M059J (cell line): ENCODE measurements at places on chromosomes 11 and 22. TPM values are rescaled to one million over a fixed set of nuclear protein-coding genes. Genes with fewer than 3 reads are reported as not detected.
A peak's percentile ranks its signal among the peaks of the same experiment; 100 is the strongest.

Gene GRIA4
- 0.10 TPM in 1 of 2 replicates, not detected in the other for total RNA-seq

Gene ANO1
- total RNA-seq = not detected in 2 replicates

Gene UPK3A
- total RNA-seq = not detected in 2 replicates

Gene CCDC116
- total RNA-seq = 0.05 TPM in 2 replicates

Gene TNNI2
- total RNA-seq = not detected in 2 replicates

DNA sequence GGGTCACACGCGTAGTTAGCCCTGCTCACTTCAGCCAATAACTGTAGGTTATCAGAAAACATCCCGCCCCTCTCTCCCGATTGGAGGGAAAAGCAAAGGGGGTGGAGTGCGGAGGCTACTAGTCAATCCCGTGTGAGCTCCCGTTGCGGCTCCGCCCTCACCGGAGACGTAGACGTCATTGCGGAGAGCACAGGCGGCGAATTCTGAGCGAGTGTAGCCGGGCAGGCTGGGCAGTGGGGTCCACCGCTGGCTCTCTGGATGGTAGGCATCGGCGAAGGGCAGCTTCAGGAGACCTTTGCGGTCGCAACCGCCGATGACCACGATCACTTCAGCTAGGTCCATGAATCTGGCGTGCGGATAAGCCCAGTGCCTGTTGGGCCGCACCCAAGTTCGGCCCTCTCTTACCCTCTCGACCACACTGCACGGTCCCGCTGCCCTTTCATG lies 4.7 kb downstream of the KLHL35 start:
- DNase-seq = peak; percentile 97

GRCh38 chr22:36921309-36922104 lies 8.1 kb downstream of the CSF2RB start:
- DNase-seq = no peak

DNA sequence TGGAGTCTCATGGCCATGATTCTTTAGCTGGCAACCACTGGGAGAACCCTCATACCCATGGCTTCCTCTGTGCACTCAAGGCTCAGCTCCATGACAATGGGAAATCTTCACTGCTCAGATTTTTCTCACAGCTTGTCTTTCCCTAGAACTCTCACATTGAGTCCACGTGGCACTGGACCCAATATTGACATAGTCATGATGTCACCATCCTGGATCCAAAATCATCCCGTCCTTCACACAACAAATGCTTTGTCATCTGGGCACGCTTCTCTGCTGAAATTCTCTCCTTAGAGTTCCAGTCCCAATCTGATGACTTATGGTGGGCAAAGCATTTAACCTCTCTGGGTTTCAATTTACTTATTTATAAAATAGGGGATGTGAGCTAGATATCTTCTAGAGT lies 37.7 kb upstream of the CD44 start:
- no peak for DNase-seq

DNA sequence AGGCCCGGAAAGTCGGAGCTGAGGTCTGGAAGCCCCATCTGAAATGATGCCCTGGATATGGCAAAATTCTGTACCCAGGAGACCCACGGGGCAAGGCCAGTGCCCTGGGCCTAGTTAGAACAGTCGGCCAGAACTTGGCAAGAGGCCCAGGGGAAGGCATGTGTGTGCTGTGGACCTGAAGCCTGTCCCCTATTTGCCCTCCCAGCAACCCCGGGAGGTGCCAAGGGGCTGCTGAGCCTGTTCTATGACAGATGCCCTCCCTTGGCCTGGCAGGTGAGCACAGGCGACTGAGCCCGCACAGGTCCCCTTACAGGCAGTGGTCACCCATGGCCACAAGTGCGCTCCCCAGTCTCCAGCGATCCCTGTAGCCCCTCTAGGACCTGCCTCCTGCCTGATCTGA lies 51.7 kb downstream of the NAT10 start:
- no peak for DNase-seq

DNA sequence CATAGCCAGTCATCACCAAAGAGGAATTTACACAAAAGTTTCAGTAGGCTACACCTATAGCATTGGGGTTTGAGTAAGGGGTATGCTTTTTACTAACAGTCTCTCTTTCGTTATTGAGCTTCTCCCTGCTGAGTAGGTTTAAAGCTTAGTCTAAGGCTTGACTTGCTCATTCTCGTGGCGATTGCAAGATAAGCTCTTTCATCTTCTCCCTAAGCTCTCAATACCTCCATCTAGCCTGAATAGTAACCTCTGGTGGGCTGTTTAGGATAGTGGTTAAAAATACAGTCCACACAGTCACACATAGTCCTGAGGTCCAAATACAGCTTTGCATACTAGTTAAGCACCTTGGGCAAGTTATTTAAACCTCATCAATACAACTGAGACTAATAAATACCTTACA lies 65.6 kb downstream of the IMMP1L start:
- DNase-seq = no peak

DNA sequence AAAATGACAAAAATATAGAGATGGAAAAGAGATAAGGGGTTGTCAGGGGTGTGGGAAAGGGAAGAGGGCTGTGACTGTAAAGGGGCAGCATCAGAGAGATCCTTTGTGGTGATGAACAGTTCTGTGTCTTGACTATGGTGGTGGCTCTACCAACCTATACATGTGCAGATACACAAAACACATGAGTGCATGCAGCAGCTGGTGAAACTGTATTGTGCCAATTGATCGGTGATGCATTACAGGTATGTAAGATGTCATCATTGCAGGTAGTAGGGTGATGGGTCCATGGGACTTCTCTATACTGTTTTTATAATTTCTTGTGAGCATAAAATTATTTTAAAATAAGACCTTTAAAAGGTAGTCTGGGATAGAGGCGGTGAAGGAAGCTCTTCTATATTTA lies 24.1 kb upstream of the ZDHHC13 start:
- no peak for DNase-seq

- peak; percentile 99 for DNase-seq
Measured at GRCh38 chr11:65493367-65494176, 5.3 kb upstream of the MALAT1 start.

DNA sequence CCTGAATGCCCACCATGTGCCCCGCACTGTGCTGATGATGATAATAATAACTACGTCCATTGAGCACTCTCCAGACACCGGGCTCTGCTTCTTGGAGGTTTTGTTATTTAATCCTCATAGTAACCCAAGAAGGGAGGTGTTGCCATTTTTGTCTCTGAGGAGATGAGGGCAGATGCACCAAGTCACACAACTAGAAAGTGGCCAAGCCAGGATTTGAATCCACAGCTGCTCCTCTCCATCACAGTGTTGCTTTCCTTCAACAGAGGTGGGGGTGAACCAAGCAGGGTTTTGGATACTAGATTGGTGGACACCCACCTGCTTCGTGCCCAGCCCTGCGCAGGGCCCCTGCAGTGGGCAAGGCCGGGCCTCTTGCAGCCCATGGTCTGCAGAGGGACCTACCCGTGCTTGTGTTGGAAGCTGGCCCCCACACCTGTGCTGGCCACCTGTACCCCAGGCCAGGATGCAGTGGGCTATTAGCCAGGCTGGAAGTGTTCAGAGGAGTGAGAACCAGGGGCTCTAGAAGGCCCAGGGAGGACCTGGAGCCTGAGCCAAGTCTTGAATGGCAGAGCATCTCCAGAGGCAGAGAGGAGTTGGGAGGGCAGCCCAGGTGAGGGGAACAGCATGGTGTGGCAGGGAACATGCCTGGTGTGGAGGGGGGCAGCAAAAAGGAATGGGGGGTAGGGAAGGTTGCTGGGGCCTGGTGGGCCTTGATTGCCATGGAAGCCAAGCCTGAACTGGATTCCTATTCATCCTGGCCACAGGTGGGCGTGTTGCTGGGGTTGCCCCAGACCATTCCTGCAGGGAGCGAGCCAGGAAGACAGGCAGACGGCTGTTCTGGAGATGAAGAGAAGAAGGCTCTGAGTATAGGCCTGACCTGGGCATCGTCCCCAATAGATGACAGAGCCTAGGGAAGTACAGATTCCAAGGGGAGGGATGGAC lies 2.7 kb upstream of the DPP3 start:
- no peak for DNase-seq

GRCh38 chr22:37684803-37685615 lies 1.1 kb upstream of the NOL12 start:
- DNase-seq = no peak

GRCh38 chr11:119991669-119992068 lies 146.2 kb downstream of the TRIM29 start:
- DNase-seq = no peak

DNA sequence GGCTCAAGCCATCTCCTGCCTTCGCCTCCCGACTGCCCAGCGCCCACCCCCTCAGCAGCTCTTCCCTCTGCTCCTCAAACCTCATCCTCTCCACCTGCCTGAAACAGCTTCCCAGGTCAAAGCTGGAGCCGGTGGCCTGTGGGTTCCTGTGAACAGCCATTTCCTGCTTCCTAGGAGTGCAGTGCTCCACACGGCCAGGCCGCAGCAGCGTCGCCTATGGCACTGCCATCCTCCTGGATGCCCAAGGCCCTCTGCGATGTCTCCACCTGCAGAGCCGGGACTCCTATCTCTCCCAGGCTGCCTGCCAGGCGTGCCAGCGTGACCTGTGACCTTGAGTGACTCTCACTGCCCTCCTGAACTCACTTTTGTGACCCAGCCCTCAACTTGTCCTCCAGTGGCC lies 24.6 kb downstream of the PPM1F start:
- DNase-seq = no peak

- DNase-seq = peak; percentile 45
Measured at GRCh38 chr11:88231894-88232482, 56.7 kb upstream of the RAB38 start.

DNA sequence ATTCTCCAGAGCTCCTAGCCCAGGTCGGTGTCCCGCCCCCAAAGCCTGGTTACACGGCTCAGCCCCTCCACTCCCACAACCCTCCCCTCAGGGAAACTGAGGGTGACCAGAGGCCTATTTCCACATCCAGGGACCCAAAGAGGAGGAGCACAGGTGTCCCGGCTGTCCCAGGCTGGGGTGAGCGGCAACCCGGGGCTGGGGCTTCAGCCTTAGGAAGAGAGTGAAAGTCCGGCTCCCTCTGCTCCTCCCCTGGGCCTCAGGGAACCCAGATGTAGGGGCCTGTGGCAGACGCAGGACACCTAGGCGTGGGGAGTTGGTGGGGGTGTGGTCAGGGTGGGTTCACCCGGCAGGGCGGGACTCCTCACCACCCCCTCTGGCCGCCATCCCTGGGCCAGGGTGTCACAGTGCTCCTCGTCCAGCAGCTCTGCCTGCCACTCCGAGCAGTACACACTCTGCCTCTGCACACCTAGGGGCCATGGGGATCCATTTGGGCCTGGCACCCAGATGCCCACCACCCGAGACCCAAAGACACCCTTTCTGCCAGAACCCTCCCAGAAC lies 63.1 kb downstream of the ARFGAP3 start:
- no peak for DNase-seq

DNA sequence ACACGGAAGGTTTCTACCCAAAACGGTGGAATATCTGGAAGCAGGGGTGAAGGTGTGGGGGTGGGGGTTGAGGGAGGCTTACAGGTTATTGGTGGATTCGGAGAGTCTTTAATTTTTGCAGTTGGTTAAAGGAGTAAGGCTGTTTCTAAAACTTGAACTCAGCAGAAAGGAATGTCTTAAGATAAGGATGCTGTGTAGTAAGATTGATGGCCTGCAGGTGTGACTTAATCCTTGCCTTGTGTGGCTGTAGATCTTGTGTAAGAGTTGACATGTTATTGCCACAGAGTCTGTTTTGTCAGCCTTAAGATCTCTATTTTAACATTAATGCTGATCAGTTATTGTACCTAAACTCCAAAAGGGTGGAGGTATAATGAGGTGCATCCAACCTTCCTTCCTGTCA lies 16.4 kb upstream of the OR6M1 start:
- peak; percentile 6 for DNase-seq

GRCh38 chr22:29478326-29479276 lies 1.4 kb upstream of the NEFH start:
- no peak for DNase-seq

- peak; percentile 57 for DNase-seq
Measured at GRCh38 chr11:111331711-111332479, 33.5 kb downstream of the POU2AF3 start.
